Type B pancreatic cell (in vitro differentiated cells): ENCODE measurements at places on chromosomes 3 and 15. TPM values are rescaled to one million over a fixed set of nuclear protein-coding genes. Genes with fewer than 3 reads are reported as not detected.

GRCh38 chr3:30161375-30161774 lies 445.0 kb upstream of the TGFBR2 start:
- peaks cover 14% of the 10 kb centered on the region for H3K4me1 ChIP-seq
- H3K27ac ChIP-seq: no peak overlapping the region
- H3K4me3 ChIP-seq: no peak overlapping the region

HDGFL3 gene
- total RNA-seq: 55.9 and 78.8 TPM in 2 replicates

- no peaks in the 10 kb centered on the region for H3K27me3 ChIP-seq
- no peak overlapping the region for H3K27ac ChIP-seq
Observed at GRCh38 chr3:85560088-85560785, 601.4 kb downstream of the CADM2 start.

TMEM40 gene
- total RNA-seq: 16.3 and 51.3 TPM in 2 replicates

DNA sequence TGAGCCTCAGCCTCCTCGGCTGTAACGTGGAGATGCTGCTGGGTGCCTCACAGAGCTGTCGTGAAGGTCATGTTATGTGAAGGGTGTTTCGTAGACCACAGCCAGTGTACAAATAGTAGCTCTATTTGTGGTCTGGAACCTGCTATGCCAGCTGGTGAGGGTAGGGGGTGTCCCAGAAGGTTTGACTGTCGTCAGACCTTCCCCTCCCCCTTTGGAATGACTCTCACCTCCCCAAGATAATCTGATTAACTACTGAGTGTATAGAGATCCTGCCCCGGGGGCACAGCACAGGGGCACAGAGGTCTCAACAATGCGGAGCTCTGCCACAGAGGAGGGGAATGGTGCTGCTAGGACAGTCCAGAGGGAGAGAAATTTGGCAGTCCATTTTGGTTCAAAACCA lies 20.5 kb downstream of the FGD5 start:
- peaks cover 41% of the 10 kb centered on the region for H3K4me1 ChIP-seq
- H3K4me3 ChIP-seq: no peak overlapping the region
- no peak for DNase-seq
- no peak overlapping the region for H3K27ac ChIP-seq
- H3K27me3 ChIP-seq: peaks cover 41% of the 10 kb centered on the region

DNA sequence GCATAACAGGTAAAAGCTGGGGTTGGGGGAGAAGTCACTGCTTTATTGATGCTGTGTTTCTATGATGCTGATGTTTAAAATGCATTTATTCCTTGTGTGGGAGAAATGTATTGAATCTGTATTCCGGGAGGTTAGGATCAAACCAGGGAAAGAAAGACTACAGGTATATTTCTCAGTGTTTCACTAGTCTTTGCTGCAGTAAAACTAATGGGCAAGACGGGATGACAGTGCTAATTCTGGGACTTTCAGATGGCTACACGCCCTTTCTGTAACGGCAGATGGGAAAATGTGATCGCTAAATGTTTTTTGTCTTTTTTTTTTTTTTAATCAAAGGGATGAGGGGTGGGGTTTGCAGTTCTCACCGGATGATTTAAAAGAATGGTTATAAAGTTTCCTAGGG lies 393 bp downstream of the CNTN6 start:
- no peak for DNase-seq
- H3K36me3 ChIP-seq: peaks cover 3% of the 10 kb centered on the region
- H3K27me3 ChIP-seq: peaks cover 6% of the 10 kb centered on the region
- no peak overlapping the region for H3K27ac ChIP-seq

ADIPOQ gene
- not detected in 2 replicates for total RNA-seq
